ENCODE measurements at places on chromosomes 7 and 10.

DNA sequence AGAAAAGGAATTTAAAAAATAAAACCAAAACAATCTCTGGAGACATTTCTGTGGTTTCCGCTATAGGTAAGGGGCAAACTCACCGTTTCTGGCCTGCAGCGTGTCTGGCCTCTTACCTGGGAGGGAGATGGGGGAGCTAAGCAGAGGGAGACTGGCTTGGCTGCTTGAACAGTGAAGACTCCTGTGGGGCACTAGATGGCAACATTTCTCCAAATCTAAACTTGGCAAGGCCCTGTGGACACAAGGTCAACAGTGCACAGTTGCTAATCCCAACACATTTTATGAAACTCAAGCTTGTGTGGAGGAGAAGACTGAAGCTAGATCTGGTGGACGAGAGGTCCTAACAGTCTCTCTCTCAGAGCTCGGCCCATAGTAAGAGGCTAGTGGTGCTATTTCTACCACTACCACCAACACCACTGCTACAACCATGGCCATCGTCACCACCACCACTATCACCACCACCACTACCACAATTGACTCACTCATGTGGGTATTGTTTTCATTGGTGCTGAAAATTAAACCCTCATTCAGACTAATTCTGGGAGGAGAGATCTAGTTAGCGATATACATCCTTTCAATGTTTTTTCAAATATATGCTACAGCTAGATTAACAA, 28.4 kb upstream of the CDHR3 start:
- no peak for DNase-seq

DNA sequence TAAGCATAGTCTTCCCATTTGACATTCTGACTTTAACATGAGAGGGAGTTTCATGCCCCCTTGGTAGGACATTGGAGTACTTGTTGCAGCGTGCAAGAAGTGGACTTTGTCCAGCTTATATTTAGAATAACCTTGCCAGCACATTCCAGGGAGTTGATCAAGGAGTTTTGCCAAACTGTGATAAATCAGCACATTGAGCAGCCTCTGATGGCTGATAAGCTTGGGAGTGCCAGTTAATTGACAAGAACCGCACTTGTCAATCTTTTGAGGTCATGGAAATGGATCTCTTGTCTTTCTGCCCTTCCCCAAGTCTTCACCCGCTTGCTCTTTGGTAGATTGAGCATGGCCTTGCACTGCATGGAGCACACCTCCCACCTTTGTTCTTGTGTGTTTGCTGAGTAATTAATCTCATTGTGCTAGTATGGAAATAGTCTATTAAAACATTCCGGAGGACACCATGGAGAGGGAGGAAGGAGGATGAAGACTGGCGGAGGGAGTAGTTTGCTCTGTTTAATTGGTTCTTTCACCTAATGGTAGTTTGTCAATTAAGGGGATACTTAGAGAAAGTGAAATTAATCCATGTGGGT, 668.5 kb upstream of the GALNT17 start:
- DNase-seq = no peak

DNA sequence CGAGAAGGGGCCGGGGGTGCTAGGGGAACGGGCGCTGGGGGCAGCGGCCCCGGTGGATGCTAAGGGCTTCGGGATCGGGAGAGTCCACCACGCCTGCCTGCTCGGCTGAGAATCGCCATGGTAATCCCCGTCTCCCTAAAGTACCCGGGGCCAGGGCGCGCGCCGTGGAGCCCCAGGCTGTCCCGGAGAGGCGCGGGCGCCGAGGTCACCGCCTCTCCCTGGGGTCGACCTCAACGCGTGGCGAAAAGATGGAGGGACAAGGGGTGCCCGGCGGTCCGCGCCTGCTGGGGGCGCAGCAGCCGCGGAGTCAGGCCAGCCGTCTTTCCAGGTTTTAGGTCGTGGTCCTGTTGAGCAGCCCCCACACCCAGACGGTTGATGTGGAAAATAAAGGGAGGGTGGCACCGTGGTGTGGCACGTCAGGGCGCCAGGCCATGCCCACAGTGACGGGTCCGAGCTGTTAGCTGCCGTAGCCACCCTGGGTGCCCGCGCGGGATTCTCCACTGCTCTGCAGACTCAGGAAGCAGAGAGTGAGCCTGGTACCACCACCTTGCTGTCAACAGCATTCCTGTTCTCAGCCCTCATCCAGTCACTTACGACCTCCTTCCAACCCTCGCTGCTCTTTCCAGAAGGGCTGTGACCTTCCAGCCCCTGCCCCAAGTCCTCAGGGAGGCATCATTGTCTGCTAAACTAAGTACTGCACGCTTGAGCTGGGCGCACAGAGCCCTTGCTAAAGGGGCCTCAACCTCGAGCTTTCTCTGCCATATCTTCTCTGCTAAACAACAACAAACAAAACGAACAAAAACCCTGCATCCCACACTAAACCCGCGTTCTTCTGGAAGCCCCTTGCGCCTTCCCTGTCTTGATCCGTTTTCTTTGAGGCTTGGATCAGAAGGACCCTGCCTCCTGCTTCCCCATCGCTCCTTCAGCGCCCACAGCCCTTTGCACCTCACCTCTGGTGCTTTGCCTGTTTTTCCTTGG, 666 bp downstream of the SMKR1 start:
- DNase-seq = no peak

- no peak for DNase-seq
These were observed 94.1 kb upstream of the ZNF800 start for GRCh38 chr7:127486654-127487053.

- DNase-seq = no peak
These were observed 382.0 kb upstream of the STEAP1 start for GRCh38 chr7:89772276-89772675.

DNA sequence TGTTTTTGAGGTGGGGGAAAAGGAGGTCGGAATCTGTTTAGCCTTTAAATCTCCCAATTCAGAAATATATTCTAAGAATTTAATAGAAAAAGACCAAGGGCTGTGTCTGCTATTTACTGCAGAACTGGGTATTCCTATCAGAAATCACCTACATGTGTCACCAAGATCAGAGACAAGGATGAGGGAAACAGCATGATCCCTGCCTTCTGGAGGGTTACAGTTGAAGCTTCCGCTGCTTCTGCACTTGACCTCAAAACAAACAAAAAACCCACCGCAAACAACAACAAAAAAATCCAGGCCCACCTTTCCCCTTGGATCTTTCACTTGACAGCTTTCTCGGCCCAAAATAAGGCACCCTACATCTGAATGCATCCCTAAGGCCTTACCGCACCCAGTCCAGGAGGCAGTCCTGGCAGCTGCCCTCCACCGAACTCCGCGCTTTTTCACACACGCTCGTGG, 750 bp upstream of the CDK14 start:
- DNase-seq = no peak

GRCh38 chr7:12612622-12613021, 42.1 kb downstream of the SCIN start:
- DNase-seq = no peak

DNA sequence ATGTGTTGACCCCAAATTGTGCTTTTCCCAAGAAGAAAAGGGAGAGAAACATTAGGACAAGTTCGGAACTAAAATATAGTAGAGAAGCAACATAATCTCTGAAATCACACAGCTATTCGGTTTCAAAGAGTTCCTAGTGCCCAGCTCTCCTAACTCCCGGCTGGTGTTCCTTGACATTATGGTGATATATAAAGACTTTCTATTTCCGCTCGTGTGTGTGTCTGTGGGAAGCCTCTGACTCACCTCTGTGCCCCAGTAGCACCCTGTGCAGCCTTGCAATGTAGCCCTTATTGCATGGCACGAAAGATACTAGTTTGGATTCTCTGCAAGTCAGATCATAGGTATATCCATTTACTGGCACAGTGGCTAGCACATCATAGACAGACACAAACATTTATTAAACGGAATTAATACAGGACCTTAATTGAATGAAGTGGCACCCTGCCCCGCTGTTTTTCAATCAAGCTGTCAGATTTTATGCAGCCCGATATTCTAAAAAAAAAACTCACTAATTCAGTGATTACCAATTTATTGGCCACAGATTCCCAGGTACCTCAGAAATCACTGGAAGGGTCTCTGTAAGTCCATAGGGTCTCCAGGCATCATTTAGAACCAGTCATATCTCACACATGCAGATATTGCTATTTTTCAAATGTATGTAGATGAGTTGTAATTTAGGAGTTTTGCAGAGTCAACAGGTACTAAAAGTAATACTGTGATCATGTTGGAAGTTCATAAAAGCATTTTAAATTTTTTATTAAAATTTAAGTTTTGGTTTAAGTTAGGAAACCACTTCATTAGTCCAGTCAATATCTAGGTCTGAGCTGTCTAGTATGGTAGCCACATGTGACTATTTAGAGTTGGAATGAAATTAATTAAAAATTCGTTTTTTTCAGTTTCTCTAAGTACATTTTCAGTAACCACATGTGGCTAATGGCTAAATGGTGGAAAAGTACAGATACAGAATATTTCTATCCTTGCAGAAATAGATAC, 43.3 kb downstream of the SFTPD start:
- DNase-seq = no peak

DNA sequence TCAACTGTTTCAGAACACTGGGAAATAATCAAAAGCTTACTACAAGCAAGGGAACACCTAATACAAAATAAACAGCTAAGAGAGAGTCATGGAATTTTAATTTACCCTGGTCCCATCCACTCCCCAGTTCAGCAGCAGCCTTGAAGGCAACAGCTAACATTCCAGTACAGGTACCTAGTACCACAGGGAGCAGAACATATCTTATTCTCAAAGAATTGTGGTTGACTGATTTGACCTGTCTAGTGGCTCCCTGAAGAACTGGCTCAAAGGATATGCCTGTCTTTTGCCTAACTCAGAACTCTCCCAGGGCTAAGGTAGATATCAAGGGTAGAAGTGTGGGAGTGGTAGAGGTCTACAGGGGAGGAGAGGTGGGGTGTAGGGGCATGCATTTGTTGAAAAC, 32.3 kb downstream of the SMURF1 start:
- DNase-seq = no peak

DNA sequence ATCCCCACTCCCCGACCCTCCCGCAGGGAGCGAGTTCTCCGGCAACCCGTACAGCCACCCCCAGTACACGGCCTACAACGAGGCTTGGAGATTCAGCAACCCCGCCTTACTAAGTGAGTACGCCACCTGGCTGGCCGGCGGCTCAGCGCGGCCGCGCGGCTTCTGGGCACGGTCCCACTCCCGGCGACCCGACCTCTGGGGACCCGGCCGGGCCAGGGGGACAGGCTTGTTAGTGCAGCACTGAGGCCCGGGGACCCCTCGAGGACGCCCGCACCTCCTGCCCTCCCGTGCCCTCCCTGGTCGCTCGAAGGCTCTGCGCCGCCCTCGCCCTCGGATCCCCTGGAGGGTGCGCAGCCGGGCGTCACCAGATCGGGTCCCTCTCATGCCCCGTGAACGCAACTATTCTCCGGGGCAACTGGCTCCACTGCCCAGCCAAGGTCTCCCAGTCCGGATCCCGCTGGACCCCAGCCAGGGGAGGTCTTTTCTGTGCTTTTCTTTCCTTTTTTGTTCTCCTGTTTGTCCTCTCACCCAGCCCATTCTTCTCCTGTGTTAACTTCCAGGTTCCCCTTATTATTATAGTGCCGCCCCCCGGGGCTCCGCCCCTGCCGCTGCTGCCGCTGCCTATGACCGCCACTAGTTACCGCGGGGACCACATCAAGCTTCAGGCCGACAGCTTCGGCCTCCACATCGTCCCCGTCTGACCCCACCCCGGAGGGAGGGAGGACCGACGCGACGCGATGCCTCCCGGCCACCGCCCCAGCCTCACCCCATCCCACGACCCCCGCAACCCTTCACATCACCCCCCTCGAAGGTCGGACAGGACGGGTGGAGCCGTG, 81.8 kb downstream of the PAX2 start:
- DNase-seq = no peak

GRCh38 chr10:98957801-98958200, 277.9 kb downstream of the HPSE2 start:
- no peak for DNase-seq

DNA sequence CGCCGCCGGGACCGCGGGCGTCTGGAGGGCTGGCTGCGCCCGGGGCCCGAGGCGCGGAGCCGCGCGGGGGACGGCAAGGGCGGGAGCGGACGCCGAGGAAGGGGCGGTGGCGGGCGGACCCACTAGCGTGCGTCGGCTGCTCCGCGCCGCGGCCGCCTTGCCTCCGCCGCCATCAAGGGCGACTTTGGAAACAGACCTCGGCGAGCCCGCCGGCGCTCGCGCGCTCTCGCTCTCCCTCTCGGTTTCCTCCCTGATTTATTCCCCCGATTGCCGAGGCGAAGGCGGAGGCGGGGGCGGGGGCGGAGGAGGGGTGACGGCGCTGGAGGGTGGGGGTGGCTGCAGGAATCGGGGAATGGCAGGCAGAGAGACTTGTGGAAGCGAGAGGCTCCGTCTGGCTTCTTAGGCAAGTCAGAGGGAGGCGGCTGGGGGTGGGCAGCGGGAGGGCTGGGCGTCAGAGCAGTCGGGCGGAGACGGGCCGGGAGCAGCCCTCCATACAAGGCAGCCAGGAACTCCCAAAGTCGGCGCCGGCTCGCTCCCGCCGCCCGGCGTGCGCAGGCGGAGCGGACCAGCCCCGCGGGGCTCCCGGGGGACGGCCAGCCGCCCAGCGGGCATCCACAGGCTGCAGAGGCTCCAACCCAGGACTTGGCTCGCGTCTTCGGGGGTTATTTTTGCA, at the start of gene CACNA2D1:
Gene CACNA2D1 (minus strand): TSS at position 231 of the 673 bp plus-strand sequence.
- DNase-seq = no peak

GRCh38 chr10:12098966-12099365, 30.2 kb downstream of the DHTKD1 start:
- no peak for DNase-seq

- no peak for DNase-seq
These were observed 2.5 kb downstream of the ENTPD1 start for GRCh38 chr10:95758351-95759025.

DNA sequence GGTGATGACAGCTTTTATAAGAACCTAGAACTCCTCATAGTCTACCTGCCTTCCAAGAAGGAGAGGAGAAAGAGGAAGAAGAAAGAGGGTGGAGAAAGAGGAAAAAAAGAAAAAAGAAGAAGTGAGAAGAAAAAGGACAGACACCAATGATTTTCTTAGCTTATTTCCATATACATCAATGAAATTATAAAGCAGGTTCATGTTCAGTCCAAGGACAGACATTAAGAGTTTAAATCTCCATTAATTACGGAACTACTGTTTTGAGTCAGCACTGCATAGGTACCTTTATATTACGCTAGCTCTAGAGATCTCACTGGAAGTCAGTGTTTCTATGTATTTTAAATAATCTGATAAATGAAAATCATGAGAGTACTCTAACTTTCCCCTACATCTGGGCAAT, 309.0 kb upstream of the HGF start:
- DNase-seq = no peak

GRCh38 chr10:3866332-3866731, 81.3 kb upstream of the KLF6 start:
- DNase-seq = no peak

DNA sequence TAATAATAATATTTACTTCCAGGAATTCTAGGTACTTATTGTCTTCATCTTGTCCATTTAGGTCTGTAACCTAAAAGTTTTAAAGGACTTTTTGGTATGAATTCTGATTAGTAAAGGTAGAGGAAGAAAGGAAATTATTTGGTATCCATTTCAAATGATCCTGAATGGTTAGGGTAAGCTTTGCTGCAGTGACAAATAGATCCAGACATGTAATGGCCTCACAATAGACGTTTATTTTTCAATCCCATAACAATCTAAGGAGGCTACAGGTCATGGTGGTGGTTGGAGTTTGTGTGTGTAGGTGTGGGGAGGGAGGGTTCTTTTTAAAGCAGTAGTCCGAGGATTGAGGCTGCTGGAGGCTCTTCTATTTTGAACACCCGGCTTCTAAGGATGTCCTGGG, 5.3 kb downstream of the FBH1 start:
- no peak for DNase-seq

- peak; percentile 45 for DNase-seq
These were observed 11.0 kb downstream of the MPP7 start for GRCh38 chr10:28291881-28292297.

All from activated CD4-positive, alpha-beta T cell treated with anti-CD3 and anti-CD28 coated beads, Interleukin-2, amount 50 U/mL, for 24 hours (primary cell).